HS-5 (cell line): ENCODE measurements at places on chromosomes 2 and 18.

DNA sequence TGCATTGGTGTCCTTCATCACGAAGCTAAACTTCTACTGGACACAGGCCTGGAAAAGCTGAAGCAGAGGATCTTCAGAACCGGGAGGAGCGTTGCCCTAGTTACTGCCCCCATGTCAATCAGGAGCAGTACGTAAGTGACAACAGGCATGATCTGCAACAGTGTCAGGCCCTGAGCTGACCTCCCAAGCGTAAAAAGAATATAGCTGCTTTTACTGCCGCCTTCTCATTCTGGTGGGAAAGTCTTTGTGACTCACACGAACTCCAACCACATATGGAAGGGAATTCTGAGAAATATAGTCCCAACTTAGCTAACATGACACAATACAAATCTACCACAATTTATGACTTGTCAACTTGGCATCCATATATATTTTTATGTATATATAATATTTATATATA, 1007.7 kb upstream of the CDH2 start:
- no peak for DNase-seq

DNA sequence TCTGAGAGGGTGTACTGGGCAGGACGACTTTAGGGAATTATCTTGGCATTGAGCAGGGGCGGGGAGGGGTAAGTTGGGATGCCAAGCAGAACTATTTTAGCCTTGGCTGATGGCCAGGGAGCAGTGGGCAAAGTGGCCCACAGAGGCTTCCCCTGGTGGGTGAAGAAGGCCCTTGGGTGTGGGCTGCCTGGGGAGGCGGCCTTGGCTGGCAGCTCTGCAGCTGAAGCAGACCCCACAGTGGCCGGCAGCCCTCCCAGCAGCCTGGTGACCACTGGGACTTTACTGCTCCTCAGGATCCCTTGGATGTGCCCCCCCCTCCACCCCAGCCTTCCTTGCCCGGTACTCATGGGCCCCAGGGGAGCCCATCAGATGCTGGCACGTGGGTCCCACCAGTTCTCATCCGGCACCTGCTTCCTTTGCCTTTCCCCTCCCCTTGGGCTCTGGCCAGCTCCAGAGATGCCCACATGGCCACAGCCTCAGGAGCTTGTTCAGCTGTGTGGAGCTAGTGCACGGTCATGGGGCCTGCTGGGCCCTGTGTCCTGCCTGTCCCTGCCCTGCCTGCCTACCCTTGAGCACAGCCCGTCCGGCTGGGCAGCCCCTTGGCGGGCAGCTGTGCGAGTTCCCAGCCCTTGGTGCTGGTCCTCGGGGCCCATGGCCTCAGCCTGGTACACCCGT, 122.1 kb upstream of the HS6ST1 start:
- DNase-seq: no peak

DNA sequence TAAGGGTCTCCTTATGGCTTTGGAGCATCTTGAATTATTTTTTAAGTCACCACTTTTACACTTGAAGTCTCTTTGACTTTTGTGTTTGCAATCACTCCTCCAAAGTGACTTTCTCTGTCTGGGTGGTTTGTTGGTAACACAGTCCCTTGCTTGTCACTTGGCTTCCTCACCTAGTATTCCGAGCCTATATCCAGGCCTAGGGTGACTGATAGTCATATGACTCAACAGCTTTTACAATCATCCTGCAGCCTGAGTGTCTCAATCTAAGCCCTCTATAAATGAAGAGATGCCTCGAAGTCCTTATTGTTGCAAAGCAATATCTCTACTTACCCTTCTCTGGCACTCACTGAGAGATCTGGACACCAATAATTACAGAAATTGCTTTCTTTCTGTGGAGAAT, 53.9 kb upstream of the SETBP1 start:
- no peak for DNase-seq

DNA sequence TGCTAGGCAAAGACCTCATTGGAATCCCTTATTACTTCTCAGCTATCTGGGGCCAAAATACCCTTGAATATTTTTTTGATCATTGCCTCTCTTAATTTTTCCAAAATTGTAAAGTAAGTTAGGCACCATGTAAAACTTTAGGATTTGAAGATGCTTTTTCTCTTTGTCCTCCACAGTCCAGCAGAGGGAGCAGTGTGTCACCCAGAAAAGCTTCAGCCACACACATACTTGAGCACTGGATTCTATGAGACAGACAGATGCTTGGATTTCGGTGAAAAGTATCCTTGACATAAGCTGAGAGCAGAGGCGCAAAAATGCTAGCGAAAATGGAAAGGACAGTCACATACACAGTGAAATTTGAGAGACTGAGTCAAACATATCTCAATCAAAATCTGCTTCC, 74.7 kb upstream of the KCNJ3 start:
- DNase-seq: peak; percentile 54

DNA sequence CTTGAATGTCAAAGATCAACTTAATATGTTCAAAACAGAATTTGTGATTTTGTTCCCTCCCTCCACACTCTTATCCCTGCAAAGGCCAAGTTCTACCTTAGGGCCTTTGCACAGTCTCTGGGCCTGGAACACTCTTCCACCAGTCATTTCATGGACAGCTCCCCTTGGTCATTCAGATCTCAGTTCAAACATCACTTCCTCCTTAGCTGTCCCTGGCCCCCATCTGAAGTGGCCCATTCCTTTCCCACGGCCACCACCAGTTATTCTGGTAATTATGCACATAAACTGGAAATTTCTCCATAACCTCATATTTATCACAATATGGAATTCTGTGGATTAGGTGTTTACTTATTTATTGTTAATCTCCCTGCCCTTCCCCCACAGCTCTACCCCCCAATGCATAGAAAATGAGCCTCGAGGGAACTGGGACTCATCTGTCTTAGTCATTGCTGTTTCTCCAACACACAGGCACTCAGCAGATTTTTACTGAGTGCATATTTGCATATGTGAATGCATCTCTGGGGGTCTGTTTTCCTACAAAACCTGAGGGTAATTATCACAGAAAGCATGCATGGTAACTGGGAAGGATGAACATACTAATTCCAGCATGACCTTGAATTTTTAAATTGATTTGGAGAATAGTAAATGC, 35.5 kb upstream of the SPTBN1 start:
- DNase-seq: no peak

DNA sequence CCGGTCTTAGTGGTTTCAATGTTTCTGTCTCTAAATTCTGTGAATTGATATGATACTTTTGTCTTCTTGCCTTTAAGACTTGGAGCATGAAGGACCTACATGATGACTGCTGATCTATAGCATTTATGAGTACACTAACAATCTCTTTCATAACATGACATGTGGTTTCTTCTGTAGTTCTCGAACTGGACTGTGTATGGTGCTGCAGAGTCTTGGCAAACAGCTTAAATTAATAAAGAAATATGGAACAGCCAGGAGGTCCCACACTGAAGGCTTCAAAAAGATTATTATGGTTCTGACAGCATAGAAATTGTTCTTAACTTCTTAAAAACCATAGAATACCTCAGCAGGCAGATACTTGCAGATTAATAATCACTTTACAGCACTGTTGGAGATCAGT, 145.0 kb downstream of the DCC start:
- no peak for DNase-seq

- DNase-seq: no peak
Measured at GRCh38 chr2:237648016-237648381, 20.6 kb downstream of the LRRFIP1 start.

GRCh38 chr2:169141713-169142352, 72.5 kb downstream of the DHRS9 start:
- DNase-seq: peak; percentile 39

- DNase-seq: no peak
Measured at GRCh38 chr18:25929787-25930186, 160.6 kb downstream of the SS18 start.

- no peak for DNase-seq
Measured at GRCh38 chr18:3189884-3190283, 29.9 kb downstream of the MYOM1 start.

- DNase-seq: no peak
Measured at GRCh38 chr2:18578033-18578432, 11.3 kb downstream of the NT5C1B start.

DNA sequence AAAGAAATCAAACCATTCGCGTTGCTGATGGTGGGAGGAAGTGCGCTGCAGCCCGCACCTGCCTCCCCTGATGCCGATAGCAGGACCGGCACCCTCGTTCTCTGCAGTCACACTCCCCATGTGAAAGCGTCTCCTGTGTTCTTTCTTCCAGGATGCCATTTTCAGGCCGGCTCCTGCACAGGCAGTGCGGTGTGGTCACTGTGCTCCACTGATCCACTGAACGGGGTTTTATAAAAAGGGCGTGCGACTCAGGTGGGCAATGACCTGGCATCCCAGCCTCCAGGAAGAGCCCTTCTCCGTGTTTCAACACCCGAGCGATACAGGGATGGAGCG, 88.3 kb upstream of the SNTG2 start:
- no peak for DNase-seq

GRCh38 chr2:235447210-235447609, 46.6 kb upstream of the AGAP1 start:
- peak; percentile 30 for DNase-seq

DNA sequence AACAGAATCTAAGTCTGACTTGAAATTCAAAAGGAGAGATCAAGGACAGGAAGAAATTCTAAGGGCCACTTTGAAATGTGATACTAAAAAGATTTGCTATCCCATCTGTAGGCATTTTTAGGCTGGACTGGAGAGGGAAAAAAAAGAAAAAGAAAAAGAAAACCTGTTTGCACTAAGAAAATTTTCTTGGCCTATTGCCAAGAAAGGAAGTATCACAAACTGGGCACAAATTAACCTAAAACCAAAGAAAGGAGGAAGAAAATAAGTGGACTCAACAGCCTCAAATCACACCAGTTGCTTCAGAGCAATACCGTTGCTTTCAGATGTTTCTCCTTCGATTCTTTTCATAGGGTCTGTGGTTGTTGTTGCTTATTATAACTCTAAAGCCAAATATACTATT, 287.9 kb upstream of the VRK2 start:
- no peak for DNase-seq

DNA sequence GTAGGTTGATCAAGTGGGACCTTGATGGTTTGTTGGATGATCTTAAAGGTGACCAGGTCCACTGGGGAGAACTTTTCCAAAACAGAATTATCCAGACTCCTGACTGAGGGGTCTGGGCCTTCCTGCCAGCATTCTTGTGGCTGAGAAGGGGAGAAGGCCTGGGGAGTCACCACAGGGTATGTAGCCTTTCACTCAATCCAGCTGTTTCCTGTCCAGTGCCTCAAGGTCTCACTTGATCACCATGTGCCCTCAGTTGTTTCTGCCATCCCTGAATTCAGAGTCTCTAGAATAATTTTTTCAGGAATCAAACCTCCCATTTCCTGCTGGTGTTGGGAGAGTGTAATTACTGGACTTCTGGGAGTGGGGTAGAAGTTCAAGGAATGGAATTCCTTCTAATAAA, 54.4 kb upstream of the TANC1 start:
- DNase-seq: no peak

DNA sequence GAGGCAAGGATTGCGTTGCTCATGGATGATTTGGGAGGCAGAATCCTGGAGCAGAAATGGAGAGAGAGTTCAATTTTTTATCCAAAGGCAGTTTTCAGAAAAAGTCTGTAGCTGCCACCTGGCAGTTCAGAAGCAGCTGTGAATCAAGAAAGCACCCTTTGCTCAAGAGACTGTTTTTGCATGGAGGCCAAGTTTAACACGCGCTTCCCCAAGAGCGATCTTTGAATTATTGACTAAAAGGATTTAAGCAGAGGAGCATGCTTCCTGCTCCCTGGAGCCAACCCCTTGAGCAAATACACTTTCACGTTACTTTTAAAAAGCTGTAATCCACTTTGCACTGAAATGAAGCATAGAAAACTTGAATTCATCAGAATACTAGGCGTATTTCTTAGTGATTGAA, 252.4 kb downstream of the RNF144A start:
- DNase-seq: no peak

- DNase-seq: no peak
Measured at GRCh38 chr2:30410217-30410616, 36.8 kb upstream of the LCLAT1 start.

- DNase-seq: peak; percentile 87
Measured at GRCh38 chr2:158936978-158937377, 31.5 kb upstream of the TANC1 start.

- DNase-seq: no peak
Measured at GRCh38 chr2:127560201-127560930, 24.9 kb downstream of the MYO7B start.

DNA sequence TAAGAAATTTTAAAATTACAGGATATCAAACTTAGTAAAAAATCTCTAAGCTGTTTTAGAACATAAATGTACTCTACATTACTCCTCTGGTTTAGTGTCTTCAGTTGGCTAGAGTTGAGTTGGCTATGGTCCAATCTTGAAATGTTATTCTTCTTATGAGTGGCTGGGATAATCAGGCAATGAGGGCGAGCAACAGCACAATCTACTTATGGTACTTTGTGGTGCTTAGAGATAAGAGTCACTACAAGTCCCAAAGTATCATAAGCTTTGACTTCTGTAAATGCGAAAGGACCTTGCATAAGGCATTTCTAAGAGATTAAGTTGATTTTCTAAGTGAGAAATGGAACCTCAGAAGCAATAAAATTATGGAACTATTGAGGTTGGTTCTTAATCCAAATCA, 361.7 kb downstream of the GPD2 start:
- no peak for DNase-seq

- no peak for DNase-seq
Measured at GRCh38 chr2:96584017-96584416, 47.5 kb downstream of the ARID5A start.

DNA sequence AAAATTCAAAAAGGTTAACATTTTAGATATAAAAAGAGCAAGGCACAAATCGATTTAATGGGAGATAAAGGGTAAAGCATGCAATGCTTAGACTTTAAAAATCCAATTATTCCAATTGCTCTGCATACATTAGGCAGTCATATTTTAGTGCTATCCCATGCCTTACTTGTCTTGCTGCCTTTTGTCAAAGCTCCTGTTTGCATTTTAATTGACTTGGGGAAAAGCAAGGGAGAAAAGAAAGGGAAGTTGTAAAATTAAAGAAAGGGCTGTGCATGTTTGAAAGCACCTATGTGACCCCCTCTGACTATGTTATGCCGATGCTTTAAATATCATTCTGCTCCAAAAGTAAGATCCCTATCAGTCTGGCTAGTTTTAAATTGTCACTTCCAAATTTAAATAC, 193.7 kb upstream of the VWC2L start:
- DNase-seq: no peak

- DNase-seq: no peak
Measured at GRCh38 chr2:45132551-45132950, 123.3 kb upstream of the SIX2 start.

GRCh38 chr2:156909983-156910382, 347.5 kb upstream of the GALNT5 start:
- no peak for DNase-seq

DNA sequence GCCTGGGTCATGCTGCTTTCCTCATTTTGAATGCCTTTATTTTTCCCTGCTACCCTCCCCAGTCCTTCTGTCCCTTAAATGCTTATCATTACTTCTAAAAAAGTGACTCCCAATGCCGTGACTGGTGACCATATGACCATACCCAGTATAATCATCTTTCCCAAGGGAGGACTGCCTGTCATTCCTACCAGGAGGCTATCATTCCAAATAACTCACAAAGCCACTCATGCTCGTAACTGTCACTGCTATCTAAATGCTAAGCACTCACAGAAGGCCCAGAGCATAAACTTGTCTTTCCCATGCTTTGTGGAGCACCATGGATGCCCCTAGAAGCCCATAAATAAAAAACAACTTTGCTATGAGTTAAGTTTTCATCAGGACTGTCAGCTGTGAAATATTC, 38.7 kb upstream of the CREB1 start:
- no peak for DNase-seq
